Airway epithelial cell (primary cell): ENCODE measurements at places on chromosomes 13 and 19. TPM values are rescaled to one million over a fixed set of nuclear protein-coding genes. Genes with fewer than 3 reads are reported as not detected.

The LHB gene
- total RNA-seq = not detected in 2 replicates

The SULT2B1 gene
- 60.3 and 60.8 TPM in 2 replicates for total RNA-seq

The A1BG gene
- 10.2 and 28.2 TPM in 2 replicates for total RNA-seq

The STXBP2 gene
- 38.1 and 50.0 TPM in 2 replicates for total RNA-seq

The MCEMP1 gene
- not detected in 2 replicates for total RNA-seq
